Activated naive CD4-positive, alpha-beta T cell (primary cell): ENCODE measurements at places on chromosomes 6 and 20.

DNA sequence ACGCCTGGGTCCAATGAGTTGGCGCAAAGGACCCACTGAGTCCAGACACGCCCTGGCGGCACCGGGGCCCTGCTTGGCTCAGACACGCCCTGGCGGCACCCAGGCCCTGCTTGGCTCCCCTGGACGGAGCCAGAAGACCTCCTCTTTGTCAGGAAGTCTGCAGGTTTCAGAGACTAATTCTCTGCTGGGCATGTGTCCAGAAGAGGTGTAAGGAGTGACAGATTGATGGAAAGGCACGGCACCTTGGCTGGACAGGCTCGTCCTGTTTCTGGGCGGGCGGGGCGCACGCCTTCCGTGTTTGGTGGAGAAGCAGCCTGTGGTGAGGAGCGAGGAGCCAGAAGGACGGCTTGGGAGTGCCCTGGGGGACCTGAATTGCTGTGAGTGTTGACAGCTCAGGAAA is 23.1 kb upstream of the DACT2 start:
- DNase-seq = no peak

DNA sequence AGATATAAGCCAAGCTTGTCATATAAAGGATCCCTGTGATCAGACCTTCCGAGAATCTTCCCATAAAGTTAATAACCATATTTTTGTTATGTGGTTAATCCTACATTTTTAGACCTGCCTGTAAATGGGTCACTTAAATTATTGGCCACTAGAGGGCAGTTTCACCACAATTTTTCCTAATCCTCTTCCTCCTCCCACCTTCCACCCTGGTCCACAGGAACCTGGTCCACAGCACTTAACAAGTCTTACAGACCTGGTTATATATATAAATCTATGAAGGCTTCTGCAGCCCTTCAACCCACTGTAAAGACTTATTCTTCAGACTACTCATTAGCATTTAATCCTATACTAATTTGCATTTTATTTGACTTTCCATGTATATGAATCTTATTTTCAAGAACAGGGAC is 28.3 kb downstream of the MRS2 start:
- no peak for DNase-seq

- DNase-seq = no peak
These were observed 119.0 kb upstream of the SGK1 start for GRCh38 chr6:134436950-134437349.

DNA sequence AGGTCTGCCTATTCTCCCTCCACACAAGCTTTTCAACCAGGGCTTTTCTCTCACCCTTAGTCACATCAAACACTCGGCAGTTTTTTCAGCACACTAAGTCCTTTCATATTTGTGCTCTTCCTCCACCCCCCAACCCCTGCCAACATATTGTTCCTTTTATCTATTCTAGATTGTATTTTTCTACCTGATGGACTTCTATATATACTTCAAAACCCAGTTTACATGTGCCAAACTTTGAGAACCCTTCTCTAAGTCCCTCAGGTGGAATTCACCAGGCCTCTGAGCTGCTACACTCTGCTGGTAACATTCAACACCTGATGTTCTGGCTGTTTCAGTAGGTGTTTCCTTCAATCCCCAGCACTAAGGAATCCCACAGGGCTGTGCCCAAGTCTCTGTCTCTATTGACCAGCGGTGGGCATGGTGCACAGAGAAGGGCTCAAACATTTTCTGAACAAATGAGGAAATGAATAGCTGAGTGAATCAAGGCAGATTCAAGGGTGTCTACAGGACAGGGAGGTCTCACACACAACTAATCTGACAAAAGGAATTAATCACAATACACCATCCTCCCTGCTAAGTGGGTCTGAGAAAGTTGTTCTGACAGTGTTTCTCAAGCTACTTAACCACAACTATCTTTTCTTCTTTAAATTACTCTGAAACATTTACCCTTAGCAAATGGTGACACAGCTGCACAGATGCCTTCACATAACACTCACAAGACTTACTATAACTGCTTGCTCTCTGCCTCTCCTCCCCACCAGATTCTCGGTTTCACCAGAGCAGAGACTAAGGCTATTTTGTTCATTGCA is 166.5 kb downstream of the TSHZ2 start:
- no peak for DNase-seq

DNA sequence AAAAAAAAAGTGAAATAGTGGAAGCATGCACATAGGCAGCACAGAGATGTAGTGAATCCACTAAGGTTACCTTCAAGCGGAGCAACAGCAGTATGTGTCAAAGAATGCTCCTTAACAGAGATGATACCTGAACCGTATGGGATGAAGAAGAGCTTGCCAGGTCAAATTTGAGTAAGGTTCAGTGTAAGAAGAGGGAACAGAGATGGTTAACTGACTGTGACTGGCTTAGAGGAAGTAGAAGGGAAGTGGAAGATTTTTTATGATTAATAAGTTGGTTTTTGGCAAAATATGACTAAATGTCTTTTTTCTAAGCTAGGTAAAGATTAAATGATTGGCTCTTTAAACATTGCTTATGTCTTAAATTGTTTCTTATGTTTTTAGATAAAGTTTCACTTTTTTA is 52.6 kb upstream of the C20orf144 start:
- DNase-seq = no peak

- DNase-seq = no peak
These were observed 248.9 kb downstream of the LRFN2 start for GRCh38 chr6:40338306-40338705.

DNA sequence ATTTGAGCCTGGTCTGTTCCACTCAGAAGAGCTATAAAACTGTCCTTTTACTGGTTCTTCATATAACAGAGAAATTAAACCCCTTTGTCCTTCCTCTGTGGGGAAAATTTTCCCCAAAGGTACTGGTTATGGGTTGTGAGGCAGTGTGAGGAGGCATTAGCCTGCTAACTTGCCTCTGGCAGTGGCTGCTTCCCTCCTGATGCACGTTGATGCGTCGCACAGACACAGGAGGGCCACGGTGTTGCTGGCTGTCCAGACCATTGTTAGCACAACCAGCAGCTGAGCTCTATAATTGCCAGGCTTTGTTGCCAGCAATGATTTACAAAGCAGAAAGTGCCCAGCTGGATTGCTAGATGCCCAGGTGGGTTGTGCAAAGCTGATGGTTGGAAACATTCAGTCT is 10.1 kb downstream of the AAR2 start:
- no peak for DNase-seq

GRCh38 chr6:73560853-73561407 is 40.1 kb upstream of the EEF1A1 start:
- no peak for DNase-seq

DNA sequence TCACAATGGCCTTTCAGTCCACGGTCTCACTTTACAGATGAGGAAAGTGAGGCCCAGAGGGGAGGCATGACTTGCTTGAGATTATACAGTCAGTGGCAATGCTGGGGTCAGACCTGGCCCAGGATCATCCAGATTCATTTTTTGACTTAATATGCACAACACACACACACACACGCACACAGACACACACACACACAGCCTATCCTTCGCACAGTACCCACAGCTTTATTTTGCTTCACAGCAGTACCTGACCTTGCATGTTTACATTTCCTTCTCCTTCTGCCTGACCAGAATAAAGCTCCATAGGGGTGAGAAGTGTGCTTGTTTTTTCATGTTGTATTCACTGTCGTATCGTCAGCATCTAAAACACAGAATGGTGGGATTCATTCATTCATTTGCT is 79.8 kb downstream of the VEGFA start:
- no peak for DNase-seq

- DNase-seq = no peak
These were observed 20.0 kb downstream of the CD164 start for GRCh38 chr6:109362102-109362884.

DNA sequence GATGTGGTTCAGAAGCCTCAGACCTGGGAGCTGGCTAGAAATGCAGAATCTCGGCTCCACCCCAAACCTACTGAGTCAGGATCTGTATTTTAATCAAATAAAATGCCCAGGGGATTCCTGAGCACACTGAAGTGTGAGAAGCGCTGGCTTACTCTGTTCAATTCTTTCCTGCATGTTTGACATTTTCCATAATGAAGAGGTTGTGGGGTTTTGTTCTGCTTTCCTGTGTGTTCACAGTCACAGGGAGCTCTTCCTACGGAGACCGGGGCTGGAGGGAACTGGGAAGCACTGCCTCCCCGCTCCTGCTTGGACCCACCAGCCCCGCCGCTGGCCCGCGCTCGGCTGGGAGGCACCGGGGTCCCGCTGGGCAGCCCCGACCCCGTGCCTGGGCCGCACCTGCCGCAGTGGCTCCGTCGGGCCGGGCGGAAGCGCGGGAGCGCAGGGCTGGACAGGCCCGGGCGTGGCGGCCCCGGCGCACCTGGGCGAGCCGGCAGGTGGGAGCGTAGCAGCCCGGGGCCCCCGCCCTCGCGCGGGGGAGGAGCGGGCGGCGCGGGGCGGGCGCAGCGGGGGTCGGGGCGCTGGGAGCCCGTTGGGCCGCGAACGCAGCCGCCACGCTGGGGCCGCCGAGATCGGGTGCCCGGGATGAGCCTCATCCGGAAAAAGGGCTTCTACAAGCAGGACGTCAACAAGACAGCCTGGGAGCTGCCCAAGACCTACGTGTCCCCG is at the start of gene MAPK13:
Gene MAPK13 (plus strand): TSS at position 573 of the 726 bp plus-strand sequence. CDS start 70 bp downstream, at position 643.
- peak; percentile 39 for DNase-seq

DNA sequence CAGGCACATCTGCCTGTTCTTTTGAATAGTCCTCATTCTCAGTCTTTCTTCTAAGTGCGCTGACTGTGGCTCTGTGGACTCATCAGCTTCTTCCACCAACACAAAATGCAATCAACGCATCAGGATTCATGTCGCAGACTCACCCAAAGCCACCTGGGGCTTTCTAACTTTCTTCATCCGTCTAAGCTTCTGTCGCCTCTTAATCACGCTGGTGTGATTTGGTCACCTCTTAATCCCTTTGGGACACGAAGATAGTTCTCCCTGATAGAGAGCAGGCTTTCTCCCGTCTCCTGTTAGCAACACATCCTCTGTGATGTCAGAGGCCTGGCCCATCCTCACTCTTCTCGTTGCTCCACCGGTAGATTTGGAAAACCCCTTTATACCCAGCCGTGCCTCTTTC is 78.0 kb upstream of the FOXQ1 start:
- no peak for DNase-seq
